ENCODE measurements at places on chromosomes 7 and 10. TPM values are rescaled to one million over a fixed set of nuclear protein-coding genes. Genes with fewer than 3 reads are reported as not detected.

DNA sequence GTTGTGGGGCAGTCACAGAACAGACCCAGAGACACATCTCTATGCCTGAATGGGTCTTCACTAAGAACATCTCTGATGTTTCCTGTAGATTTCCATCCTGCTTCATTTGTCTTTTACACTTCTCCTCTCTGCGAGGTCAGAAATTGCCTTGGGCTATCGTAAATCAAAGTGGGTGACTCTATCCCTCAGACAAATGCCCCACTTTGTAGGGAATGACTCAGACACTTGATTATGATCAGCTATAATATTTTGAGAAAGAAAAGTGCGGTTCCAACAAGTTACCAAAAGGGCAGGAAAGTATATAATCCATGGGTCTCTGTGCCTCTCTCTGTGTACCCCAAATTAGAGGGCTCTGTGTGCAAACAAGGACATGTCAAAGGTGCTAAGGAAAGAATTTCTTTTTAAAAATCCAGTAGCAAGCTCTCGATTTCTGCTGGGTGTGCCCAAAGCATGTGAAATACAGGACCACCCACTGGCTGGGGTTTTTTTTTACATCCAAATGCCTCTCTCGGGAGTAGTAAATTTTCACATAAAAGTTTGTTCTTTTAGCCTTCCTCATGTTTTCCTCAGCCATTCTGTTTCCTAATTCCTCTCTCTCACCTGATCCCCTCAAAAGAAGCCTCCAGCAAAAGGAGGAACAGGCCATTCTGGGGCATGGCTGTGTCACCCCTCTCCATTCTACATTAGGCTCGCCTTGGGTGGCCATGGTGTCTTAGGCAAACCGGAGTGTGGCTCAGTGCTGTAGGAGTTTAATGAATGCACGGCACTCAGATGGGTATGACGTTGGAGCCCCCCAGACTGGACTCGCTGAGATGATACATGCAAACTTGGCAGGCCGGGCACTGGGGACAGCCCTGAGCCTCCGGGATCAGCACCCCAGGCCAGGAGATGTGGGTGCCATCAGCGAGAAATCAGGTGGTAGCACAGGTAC is 6.3 kb upstream of the OPN4 start:
- peak; percentile 13 for DNase-seq

GRCh38 chr7:131250331-131250730 is 77.3 kb upstream of the MKLN1 start:
- no peak for DNase-seq

GRCh38 chr7:99209781-99210180 is 1.9 kb upstream of the KPNA7 start:
- no peak for DNase-seq

GRCh38 chr7:140610204-140611165 is 30.1 kb downstream of the DENND2A start:
- DNase-seq: no peak

The FAM204A gene
- 18.4 TPM for total RNA-seq

The ZKSCAN1 gene
- total RNA-seq: 69.8 TPM

The OR6B1 gene
- total RNA-seq: not detected
